ENCODE measurements at places on chromosomes 11 and 22.

DNA sequence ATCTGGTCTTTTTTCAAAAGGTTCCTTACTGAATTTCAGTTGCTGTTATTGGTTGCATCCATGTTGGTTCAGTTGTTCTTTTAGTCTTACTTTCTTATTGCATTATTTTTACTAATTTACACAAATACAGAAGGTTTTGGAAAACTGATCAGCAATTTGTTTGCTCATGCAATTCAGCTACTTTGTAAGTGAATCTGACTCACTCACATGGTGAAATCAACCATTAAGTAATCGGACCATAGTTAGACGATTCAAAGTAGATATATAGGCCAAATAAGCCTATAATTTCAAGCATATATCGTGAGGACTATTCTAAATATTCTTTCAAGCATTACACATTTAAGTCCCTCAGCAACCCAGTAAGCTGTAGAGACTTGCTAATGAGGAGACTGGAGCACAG is 41.7 kb downstream of the CCDC83 start:
- no peaks in the 10 kb centered on the region for H3K27me3 ChIP-seq
- no peak overlapping the region for H3K4me3 ChIP-seq
- H3K4me1 ChIP-seq: no peaks in the 10 kb centered on the region
- H3K27ac ChIP-seq: no peak overlapping the region
- no peaks in the 10 kb centered on the region for H3K36me3 ChIP-seq

GRCh38 chr22:49833340-49834007 is 5.8 kb upstream of the BRD1 start:
- H3K36me3 ChIP-seq: no peaks in the 10 kb centered on the region
- peaks cover 11% of the 10 kb centered on the region for H3K4me1 ChIP-seq
- no peaks in the 10 kb centered on the region for H3K27me3 ChIP-seq
- H3K4me3 ChIP-seq: no peak overlapping the region
- H3K27ac ChIP-seq: peak overlapping the region; percentile 73

DNA sequence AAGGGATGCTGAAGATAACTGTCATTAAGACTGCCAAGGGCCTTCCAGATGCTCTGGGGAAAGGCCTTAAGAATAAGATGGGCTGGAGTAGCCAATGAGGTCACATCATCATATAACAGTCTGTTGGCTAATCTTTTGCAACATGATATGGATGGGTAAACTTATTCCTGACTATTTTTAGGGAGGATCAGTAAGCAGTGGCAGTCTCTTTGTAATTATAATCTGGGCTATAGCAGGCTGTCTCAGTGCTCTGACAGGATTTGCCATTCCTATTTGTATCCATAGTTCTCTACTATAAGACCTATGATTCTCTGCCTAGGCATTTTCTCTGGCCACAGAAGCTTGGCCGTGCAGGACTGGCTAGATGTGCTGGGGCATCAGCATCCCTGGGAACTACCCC is 16.1 kb upstream of the CALCB start:
- DNase-seq: no peak
- H3K4me1 ChIP-seq: no peaks in the 10 kb centered on the region
- no peak overlapping the region for H3K27ac ChIP-seq

DNA sequence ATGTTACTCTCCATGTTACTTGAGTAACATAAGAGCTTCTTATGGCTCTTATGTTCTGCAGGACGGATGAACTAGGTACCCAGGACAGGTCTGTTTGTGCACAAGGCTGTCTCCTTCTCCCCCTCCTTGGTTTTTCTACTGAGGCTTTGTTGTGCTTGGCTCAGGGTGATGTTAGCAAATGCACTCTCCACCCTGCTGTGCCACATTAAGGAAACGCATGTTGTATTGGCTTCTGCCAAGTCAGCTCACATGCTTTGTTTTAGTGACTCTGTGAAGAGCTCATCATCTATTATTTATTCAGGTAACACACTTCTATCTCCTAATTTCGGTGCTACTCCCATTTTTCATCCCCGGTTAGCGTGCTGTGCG is 108.3 kb downstream of the PTPRJ start:
- H3K27me3 ChIP-seq: no peaks in the 10 kb centered on the region
- no peak overlapping the region for H3K4me3 ChIP-seq
- H3K27ac ChIP-seq: peak overlapping the region; percentile 12

GRCh38 chr11:16352707-16353106 is 3.6 kb downstream of the SOX6 start:
- DNase-seq: no peak
- H3K4me1 ChIP-seq: peaks cover 8% of the 10 kb centered on the region
- H3K36me3 ChIP-seq: no peaks in the 10 kb centered on the region

- H3K4me3 ChIP-seq: peak overlapping the region; percentile 1
- peak overlapping the region; percentile 68 for H3K27ac ChIP-seq
- peaks cover 58% of the 10 kb centered on the region for H3K4me1 ChIP-seq
These were observed 33.8 kb downstream of the TNRC6B start for GRCh38 chr22:40211476-40212054.

DNA sequence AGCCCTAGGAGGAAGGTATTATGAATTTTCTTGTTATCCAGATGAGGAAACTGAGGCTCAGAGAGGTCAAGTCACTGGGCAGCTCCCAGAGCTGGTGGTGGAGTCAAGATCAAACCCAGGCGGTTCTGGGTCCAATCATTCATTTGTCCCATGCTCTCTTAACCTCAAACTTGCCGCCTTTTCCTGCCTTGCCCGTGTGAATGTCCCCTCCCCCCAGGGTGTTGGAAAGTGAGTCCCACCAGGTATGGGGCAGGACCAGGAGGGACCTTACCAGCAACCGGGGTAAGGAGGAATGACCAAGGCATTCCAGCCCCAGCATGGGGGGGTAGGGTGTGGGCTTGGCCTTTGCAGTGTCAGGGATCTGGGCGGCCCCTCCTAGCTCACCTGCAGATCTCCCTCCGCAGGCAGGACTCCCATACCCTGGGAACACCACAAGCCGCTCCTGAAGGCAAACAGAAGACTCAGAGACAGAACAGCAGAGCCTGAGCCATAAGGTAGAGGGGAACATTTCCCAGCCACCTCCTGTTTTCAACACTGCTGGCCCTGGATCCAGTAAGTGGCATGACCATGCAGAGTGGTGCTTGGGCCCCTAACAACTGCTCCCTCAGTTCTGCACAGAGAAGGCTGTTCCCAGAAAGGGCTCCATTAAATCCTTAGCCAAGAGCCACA is 41.2 kb upstream of the SYT7 start:
- DNase-seq: no peak
- no peak overlapping the region for H3K4me3 ChIP-seq
- peaks cover 9% of the 10 kb centered on the region for H3K4me1 ChIP-seq
- peaks cover 10% of the 10 kb centered on the region for H3K27me3 ChIP-seq
- no peaks in the 10 kb centered on the region for H3K36me3 ChIP-seq

GRCh38 chr11:27864091-27864491 is 163.8 kb upstream of the BDNF start:
- no peaks in the 10 kb centered on the region for H3K36me3 ChIP-seq
- H3K27me3 ChIP-seq: no peaks in the 10 kb centered on the region
- no peak for DNase-seq
- H3K4me3 ChIP-seq: no peak overlapping the region
- H3K27ac ChIP-seq: no peak overlapping the region
- no peaks in the 10 kb centered on the region for H3K4me1 ChIP-seq
